CD8-positive, alpha-beta T cell (primary cell): ENCODE measurements at places on chromosomes 16 and 17. TPM values are rescaled to one million over a fixed set of nuclear protein-coding genes. Genes with fewer than 3 reads are reported as not detected.

DNA sequence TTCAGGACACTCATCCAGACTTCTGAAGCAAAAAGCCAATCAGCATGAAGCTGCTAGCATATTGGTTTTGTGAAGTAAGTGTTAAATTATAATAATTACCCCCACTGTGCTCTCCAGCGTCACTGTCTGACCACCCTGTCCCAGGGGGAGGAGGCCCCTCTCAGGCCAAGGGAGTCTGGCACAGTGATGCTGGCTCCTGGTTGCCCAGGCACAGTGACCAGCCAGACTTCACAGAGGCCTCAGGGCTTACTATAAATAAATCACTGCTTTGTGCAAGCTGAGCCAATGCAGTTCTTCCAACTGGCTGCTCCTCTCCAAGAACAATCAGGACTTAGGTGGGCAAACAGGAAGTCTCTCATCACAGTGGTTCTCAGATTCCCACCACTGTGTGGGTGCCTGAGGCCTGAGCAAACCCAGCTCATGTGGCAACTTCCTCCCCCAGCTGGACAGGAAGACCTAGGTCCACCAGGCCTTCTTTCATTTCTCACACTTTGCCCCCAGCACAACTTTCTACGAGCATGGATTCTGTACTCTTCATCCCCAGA, 1.7 kb upstream of the DBNDD1 start:
- no peak for DNase-seq

DPEP1 gene
- total RNA-seq = not detected

- DNase-seq = no peak
These were observed 6.2 kb downstream of the TMEM97 start for GRCh38 chr17:28325211-28325610.

CCL3 gene
- total RNA-seq = 7.1 TPM

GRCh38 chr17:17635126-17635525, 43.6 kb upstream of the PEMT start:
- DNase-seq = no peak

DLX4 gene
- total RNA-seq = 0.60 TPM

GRCh38 chr17:1617620-1618174, 10.9 kb downstream of the SLC43A2 start:
- no peak for DNase-seq

CES3 gene
- 1.2 TPM for total RNA-seq

DNA sequence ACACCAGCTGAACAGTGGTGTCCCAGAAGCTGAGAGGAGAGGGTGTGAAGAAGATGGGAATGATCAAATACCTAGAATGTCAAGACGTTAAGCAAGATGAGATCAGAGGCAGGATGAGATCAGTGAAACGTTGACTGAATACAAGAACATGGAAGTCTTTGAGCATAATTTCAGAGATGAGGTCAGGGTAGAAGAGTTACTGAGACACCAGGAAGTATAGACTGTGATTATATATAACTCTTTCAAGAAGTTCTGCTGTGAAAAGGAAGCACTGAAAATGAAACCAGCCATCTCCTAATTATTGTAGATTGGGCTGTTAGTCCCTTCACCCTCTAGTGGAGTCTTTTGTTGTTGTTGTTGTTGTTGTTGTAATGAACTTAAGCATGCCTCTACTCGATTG, 9.1 kb downstream of the SHCBP1 start:
- DNase-seq = no peak

ASGR1 gene
- 0.71 TPM for total RNA-seq

- no peak for DNase-seq
These were observed 3.6 kb downstream of the CDC42EP4 start for GRCh38 chr17:73308017-73308823.

MARCHF10 gene
- not detected for total RNA-seq

DNA sequence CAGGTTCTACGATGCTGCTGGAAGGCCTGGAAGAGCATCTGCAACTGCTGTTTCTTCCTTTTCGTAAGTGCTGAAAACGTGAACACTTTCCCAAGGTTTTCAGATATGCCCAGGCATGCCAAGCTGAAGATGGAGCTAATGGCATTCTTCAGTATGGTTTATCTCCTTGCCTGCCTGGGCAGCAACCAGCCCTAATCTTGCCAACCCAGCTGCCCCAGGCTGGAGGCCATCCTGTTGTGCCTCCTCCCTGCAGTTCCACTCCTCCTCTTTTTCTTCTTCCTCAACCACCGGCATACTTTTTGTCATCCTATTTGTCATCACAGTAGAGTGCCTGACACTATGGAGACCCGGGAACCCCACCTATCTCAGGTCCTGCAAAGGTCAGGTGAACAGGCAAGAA, 1849.3 kb downstream of the TP53TG3F start:
- DNase-seq = no peak

DNA sequence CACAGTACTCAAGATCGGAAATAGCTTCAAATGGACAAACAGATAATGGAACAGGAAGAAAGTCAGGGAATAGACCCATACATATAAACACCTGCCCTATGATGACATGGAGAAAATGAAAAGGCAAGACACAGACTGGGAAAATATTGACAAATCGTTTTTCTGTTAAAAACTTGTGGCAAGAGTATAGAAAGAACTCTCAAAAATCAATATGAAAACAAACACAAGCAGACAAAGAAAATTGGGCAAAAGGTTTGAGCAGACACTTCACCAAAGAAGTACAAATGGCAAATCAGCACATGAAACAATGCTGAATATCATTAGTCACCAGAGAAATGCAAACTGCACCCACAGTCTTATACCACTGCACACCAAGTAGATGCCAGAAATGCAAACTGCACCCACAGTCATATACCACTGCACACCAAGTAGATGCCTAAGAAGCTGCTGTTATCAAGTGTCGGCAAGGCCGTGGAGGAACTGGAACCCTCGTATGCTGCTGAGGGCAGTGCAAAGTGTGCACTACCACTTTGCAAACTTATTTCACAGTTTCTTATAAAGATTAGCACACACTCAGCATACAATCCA, 123.5 kb upstream of the CHMP6 start:
- DNase-seq = no peak

DNA sequence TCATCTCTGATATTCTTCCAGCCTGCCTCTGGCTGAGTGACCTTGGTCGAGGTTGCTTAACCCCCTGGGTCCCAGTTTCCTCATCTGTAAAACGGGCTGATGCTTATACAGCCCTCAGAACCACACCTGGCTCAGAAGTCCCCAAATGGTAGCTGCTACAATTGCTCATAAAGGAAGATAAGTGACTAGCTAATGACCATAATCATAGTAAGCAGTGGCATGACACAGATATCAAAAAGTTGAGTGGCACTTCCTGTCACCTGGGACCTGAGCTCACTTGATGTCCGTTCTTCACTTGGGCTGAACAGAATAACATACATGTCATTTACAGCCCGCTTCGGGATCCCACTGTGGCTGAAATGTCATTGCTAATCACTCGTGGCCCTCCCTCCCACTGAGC, 1.8 kb downstream of the MGRN1 start:
- no peak for DNase-seq

DNA sequence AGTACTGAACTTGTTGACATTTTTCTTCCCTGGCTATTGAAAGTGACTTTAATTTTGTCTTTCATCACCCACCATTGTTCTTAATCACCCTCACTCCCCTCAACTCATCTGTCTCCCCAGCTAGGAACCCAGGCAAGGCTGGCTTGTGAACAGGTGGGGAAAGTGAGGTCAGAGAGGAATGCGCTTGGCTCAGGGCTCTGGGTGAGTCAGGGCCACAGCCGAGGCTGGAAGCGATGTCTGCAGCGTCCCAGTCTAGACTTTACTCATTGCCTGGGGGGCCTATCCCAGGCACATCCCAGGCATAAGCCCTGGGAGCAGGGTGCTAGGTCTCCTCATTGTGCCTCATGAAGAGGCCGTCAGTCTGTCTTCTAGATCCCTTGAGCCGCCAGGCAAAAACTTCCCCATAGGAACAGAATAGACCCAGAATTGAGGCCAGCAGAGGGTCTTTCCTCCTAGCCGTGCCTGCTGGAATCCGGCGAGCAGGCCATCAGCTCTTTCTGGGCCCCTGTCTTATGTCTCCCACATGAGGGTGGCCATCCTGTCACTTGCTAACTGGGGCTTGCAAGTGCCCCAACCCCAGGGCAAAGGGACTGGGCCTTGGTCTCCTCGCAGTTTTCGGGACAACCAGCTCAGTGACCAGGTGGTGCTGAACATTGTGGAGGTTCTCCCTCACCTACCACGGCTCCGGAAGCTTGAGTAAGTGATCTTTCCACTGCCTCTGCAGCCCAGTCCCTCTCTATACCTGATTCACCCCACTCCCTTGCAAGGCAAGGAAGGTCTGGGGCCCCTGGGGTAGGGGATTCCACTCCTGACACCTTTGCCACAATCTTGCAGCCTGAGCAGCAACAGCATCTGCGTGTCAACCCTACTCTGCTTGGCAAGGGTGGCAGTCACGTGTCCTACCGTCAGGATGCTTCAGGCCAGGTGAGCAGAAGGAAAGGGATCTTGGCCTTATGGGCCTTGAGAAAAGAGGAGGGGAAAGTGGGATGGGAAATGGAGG, 40.1 kb downstream of the NLRC5 start:
- DNase-seq = no peak

GRCh38 chr16:9103546-9103945, 12.1 kb downstream of the HAPSTR1 start:
- no peak for DNase-seq

GRCh38 chr17:55303701-55304145, 39.0 kb downstream of the HLF start:
- no peak for DNase-seq

CYGB gene
- 0.57 TPM for total RNA-seq

IKZF3 gene
- 57.3 TPM for total RNA-seq

DNA sequence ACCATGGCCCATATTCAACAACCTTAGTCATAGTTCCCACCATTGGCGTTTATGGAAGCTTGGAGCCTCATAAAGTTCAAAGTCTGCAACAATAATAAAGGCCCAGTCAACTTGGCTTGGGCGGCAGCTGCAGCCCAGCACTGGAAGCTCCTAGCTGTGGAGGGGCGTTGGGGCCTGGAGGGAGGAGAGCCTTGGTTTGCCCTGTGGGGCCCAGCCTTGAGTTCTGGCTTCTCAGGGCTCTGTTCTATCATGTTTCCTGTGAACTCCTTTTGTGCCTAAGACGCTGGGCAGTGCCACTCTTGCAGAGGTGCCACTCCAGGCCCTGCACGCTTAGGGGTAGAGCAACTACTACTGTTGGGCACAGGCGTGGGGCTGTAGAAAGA, 927 bp upstream of the ENGASE start:
- DNase-seq = no peak

DNA sequence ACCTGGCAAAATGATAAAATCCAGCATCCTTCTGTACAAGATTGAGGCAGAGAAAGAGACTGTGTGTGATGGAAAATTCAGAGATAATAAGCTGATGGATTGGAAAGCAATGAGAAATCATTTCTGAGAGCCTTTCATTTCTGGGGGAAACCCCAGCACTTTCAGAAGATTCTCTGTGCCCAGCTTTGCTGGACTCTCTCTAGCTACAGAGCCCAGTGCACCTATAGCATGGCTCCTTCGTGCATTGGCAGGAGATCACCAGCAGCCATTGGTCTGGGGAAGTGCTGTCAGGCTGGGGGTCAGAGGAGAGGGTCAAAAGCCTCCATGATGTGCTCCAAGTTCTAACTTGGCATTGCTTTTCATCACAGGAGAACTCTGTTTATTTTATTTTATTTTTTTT, 259.9 kb downstream of the SOX9 start:
- DNase-seq = no peak

DNA sequence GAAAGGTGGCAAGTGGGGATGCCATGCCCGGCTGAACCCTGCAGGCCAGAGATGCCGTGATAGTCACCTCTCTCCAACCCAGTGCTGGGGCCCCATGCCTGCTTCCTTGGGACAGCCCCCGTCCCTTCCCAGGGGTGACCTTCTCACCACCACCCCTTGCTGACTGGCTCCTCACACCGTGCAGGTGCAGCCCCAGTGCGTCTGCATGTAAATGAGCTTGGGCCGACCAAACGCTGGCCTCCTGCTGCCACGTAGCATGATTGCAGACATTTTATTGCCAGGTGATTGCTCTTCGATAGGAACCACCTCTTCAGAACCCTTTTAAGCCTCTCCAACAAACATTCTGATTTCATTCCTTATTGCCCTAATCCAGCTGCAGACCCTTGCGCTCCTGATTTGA, 32.5 kb downstream of the ASIC2 start:
- no peak for DNase-seq

DNA sequence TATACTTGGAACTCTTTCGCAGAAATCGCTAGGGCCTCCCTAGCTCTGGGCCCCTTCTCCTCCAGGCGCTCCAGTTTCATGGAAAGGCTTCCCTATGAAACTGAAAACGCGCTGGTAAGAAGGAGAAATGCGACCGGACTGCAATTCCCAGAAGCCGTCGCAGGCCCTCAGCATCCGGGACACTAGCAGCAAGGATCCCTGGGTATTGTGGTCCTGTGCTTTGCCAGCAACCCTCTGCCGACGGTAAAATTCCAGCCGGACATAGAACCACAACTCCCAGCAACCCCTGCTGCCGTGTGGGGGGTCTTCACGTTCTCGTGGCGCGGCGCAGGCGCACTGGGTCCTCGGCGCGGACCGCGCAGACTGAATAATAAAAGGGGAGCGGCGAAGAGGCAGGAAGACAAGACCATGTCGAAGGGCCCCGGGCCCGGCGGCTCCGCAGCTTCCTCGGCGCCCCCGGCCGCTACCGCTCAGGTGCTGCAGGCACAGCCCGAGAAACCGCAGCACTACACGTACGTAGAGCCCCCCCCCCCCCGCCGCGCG, at the start of gene UNK:
Gene UNK (plus strand): TSS at position 334 of the 543 bp plus-strand sequence. CDS start 75 bp downstream, at position 409.
- peak; percentile 96 for DNase-seq

ATP2C2 gene
- total RNA-seq = not detected

OR1F1 gene
- not detected for total RNA-seq

ARHGAP23 gene
- total RNA-seq = 0.33 TPM

DNA sequence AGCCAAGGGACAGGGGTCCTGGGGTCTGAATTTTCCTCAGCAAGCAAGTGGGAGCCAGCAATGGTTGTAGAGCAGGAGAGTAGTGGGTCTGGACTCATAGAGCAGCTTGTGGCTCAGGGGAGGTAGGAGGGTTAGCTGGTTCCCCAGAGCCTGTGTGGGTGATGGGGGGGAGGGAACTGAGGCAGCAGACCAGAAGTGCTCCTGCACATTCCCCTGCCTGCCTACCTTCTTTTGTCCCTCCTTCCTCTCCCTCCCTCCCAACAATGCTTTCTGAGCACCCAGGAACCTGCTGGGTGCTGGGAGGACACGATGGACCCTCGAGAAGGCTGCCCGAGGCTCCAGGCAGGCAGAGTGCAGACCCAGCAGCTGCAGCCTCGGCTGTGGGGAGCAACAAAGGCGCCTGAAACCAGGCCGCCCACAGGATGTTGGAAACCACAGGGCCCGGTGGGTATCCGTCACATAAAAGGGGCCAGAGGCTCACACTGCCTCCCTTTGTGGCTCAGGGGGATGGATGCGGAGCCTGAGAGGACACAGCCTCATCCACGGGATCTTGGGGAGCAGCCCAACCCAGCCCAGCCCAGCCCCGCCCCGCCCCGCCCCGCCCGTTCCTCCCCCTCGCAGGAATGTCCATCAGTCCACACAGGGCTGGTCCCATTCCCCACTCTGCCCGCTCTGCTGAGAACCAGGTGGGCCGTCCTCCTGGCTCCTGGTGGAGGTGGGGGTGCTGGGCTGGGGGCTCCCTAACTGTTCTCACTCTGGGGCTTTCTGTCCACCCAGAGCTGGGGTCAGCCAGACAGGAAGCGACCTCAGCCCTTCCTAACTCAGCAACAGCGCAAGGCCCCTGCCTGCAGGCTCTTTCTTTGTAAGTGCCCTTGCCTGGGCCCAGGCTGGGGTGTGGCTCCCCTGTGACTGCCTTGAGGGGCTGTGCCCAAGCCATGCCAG, 1.7 kb upstream of the NLRC3 start:
- DNase-seq = peak; percentile 73

GRCh38 chr16:86882586-86883280, 304.4 kb downstream of the FOXL1 start:
- DNase-seq = no peak
